ENCODE measurements at places on chromosomes 4 and X. TPM values are rescaled to one million over a fixed set of nuclear protein-coding genes. Genes with fewer than 3 reads are reported as not detected.

GRCh38 chr4:145830699-145831098 is 107.9 kb downstream of the ZNF827 start:
- H3K27ac ChIP-seq: peak overlapping the region; percentile 19
- DNase-seq: no peak
- peaks cover 40% of the 10 kb centered on the region for H3K36me3 ChIP-seq

Gene AFF2
- 5.8 TPM for total RNA-seq

GRCh38 chrX:45755703-45756102 is 555.0 kb upstream of the DIPK2B start:
- no peak for DNase-seq
- H3K4me3 ChIP-seq: no peak overlapping the region
- H3K27me3 ChIP-seq: no peaks in the 10 kb centered on the region
- H3K4me1 ChIP-seq: peaks cover 19% of the 10 kb centered on the region

Gene PRR32
- not detected for total RNA-seq

- no peak overlapping the region for H3K27ac ChIP-seq
- no peaks in the 10 kb centered on the region for H3K36me3 ChIP-seq
- H3K4me3 ChIP-seq: no peak overlapping the region
- H3K27me3 ChIP-seq: peaks cover 44% of the 10 kb centered on the region
These were observed 48.8 kb downstream of the PPP2R2C start for GRCh38 chr4:6423575-6423974.

DNA sequence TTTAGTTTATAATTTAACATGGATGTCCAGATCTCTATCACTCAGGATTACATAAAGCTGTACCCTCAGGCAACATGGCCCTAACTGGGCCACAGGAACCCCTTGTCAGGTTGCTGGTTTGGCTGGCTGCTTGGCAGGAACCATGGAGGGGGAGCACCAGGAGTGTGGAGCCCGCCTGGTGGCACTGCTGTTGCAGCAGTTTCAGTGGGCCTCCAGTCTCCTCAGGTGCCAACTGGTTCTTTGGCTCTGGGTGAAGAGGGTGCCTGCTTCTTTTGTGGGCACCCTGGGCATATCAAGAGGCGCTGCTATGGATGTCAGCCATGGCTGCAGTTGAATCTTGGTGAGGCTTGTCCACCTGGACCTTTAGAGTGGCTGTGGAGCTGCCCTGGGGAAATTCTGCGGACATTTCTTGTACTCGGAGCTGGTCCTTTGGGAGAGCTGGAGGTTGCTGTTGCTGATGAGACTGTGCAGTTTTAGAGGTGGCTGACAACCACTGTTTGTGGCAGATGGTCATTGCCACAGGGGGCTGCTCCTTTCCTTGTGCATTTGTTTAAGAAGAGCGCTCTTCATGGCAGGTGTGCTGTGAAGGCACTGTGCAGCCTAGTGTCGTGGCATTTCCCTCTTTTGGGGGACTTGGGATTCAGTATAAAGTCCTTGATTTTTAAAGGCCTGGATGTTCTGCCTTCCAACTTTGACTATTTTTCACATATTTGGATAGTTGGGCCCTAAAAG is 10.3 kb upstream of the SMIM14 start:
- H3K36me3 ChIP-seq: peaks cover 2% of the 10 kb centered on the region
- H3K27me3 ChIP-seq: no peaks in the 10 kb centered on the region

DNA sequence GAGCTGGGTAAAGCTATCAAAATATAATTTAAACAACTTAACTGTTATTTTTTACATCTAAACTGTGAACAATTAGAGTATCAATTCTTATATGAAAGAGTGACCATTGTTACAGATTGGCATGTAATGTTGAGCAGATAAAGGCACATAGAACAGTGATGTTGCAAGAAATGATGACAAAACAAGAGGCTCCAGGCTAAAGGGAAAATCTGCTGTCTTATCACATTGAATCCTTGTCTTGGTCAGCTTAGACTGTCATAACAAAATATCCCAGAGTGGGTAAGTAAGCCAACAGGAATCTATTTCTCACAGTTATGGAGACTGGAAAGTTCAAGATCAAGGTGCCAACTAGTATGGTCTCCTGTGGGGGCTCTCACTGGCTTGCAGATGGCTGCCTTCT is 154.1 kb upstream of the PPP3CA start:
- DNase-seq: no peak
- H3K4me3 ChIP-seq: no peak overlapping the region
- no peaks in the 10 kb centered on the region for H3K4me1 ChIP-seq
- H3K27ac ChIP-seq: no peak overlapping the region

- H3K27me3 ChIP-seq: no peaks in the 10 kb centered on the region
- H3K27ac ChIP-seq: peak overlapping the region; percentile 12
- peaks cover 12% of the 10 kb centered on the region for H3K36me3 ChIP-seq
- H3K4me1 ChIP-seq: peaks cover 20% of the 10 kb centered on the region
- no peak overlapping the region for H3K4me3 ChIP-seq
- DNase-seq: no peak
These were observed 244.3 kb upstream of the DCAF8L1 start for GRCh38 chrX:28225513-28225912.

DNA sequence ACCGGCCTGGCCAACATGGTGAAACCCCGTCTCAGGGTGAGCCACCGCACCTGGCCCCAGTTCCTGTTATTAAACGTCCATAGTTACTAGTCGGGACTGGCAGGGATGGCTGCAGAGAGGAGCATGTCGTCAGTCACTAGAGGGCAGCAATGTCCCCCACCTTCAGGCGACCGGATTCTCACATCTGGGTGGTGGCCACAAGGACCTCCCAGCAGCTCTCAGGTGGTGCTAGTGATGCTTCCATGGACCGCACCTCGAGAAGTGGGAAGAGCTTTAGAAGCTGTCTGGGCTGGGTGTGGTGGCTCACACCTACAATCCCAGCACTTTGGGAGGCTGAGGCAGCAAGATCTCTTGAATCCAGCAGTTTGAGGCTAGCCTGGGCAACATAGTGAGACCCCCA is 13.3 kb upstream of the IL3RA start:
- no peak for DNase-seq
- H3K36me3 ChIP-seq: no peaks in the 10 kb centered on the region
- H3K4me1 ChIP-seq: no peaks in the 10 kb centered on the region
- H3K27me3 ChIP-seq: peaks cover 2% of the 10 kb centered on the region
- no peak overlapping the region for H3K4me3 ChIP-seq

Gene COX7B2
- total RNA-seq: not detected

DNA sequence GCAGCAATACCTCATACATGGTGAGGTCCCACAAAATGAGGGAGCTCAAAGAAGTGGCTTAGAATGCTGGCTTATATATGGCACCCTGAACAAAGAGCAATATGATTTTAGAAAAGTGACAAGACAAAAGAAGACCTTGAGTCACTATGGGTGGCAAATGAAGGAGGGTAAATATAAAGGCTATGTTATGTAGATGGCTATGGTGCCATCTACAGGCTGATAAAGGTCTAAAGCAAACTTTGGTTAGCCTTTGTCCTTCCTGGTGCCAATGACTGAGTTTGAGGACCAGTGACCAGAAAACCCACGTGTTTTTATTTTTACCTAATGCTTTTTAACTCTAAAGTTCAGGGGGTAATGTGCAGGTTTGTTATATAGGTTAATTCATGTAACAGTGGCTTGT is 151.8 kb downstream of the CCNG2 start:
- no peak for DNase-seq
- no peak overlapping the region for H3K27ac ChIP-seq
- H3K36me3 ChIP-seq: no peaks in the 10 kb centered on the region
- H3K4me3 ChIP-seq: no peak overlapping the region
- peaks cover 4% of the 10 kb centered on the region for H3K4me1 ChIP-seq

GRCh38 chr4:86957215-86957614 is 22.4 kb downstream of the AFF1 start:
- no peaks in the 10 kb centered on the region for H3K27me3 ChIP-seq
- H3K4me1 ChIP-seq: peaks cover 27% of the 10 kb centered on the region
- DNase-seq: no peak
- H3K4me3 ChIP-seq: no peak overlapping the region
- no peak overlapping the region for H3K27ac ChIP-seq
- peaks cover 2% of the 10 kb centered on the region for H3K36me3 ChIP-seq

Gene PSMD10
- 63.8 TPM for total RNA-seq
